ENCODE measurements at places on chromosomes 3 and 15. TPM values are rescaled to one million over a fixed set of nuclear protein-coding genes. Genes with fewer than 3 reads are reported as not detected.

SENP5 gene
- 23.2 TPM for total RNA-seq

PLIN1 gene
- total RNA-seq = 0.08 TPM

CHDH gene
- total RNA-seq = 0.08 TPM

GDPGP1 gene
- total RNA-seq = 7.5 TPM

RASGRP1 gene
- total RNA-seq = not detected

GAP43 gene
- total RNA-seq = not detected

SELENOK gene
- 56.8 TPM for total RNA-seq

EFHB gene
- total RNA-seq = not detected

ZDHHC23 gene
- total RNA-seq = 0.87 TPM

LYZL4 gene
- not detected for total RNA-seq

CCDC39 gene
- total RNA-seq = not detected

HDC gene
- total RNA-seq = not detected

ARPP21 gene
- total RNA-seq = not detected

FETUB gene
- not detected for total RNA-seq

TMEM207 gene
- not detected for total RNA-seq

DOCK3 gene
- not detected for total RNA-seq

GABRA5 gene
- not detected for total RNA-seq

GREM1 gene
- total RNA-seq = 0.39 TPM

ERICH6 gene
- not detected for total RNA-seq

POLQ gene
- 2.3 TPM for total RNA-seq

LSG1 gene
- total RNA-seq = 26.4 TPM

LHFPL4 gene
- total RNA-seq = 0.08 TPM

GPR87 gene
- 61.2 TPM for total RNA-seq

WDR93 gene
- total RNA-seq = not detected

COLQ gene
- total RNA-seq = 0.16 TPM

ISL2 gene
- total RNA-seq = 0.11 TPM

MYO5A gene
- total RNA-seq = 36.5 TPM

UBA7 gene
- total RNA-seq = 1.8 TPM

PLA2G4F gene
- total RNA-seq = 0.46 TPM
